ENCODE measurements at places on chromosomes 2 and 18. TPM values are rescaled to one million over a fixed set of nuclear protein-coding genes. Genes with fewer than 3 reads are reported as not detected.

The NCKAP5 gene
- 0.03 TPM for total RNA-seq

The C2orf80 gene
- total RNA-seq, result not detected

The LGALSL gene
- total RNA-seq, result 8.5 TPM

The SERPINB11 gene
- total RNA-seq, result not detected

The PCARE gene
- not detected for total RNA-seq

The FAM237A gene
- not detected for total RNA-seq

The STPG4 gene
- total RNA-seq, result 6.9 TPM

The IL36RN gene
- total RNA-seq, result 1.4 TPM

The FAM117B gene
- total RNA-seq, result 9.9 TPM

DNA sequence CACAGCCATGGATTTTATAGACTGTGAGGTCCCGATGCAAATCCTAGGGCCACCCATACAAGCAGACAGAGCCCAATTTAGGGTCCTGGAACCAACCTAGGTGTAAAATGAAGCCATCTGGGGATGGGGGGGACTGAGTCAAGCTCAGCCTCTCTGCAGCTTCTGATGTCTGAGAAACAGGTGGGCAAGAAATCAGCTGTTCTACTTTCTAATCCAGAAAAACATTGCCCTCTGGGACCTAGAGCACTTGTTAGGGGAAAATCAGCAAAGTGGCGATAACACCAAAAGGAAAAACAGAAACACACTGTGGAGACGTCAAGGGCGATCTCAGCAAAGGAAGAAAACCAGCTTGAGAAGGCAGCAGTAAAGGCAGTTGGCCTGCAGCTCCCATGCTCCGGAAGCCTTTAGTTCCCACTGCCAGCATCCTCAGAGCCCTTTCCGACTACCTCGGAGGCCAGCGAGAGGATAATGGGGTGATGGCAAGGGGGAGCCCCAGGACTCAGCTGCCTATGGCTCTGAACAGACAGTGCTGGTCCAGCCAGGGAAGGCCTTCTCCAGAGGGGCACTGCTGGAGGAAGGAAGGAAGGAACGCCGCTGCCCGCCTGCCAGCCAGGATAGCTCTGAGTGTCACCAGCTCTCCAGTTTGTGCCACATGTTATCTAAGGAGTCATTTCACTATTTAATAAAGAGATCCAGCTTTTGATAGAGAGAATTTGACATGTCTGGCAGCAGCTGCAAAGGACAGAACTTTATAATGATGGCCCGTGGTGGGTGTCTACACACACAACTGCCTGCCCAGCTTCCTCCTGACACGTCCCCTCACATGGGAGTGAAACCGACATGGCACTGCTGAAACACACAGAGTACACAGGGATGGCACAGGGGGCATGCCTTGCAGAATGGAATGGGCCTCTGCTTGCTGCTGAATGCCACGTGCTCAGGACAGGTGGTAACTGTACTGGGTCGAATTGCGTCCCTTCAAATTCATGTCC, 37.7 kb downstream of the HS1BP3 start:
- DNase-seq, result no peak

DNA sequence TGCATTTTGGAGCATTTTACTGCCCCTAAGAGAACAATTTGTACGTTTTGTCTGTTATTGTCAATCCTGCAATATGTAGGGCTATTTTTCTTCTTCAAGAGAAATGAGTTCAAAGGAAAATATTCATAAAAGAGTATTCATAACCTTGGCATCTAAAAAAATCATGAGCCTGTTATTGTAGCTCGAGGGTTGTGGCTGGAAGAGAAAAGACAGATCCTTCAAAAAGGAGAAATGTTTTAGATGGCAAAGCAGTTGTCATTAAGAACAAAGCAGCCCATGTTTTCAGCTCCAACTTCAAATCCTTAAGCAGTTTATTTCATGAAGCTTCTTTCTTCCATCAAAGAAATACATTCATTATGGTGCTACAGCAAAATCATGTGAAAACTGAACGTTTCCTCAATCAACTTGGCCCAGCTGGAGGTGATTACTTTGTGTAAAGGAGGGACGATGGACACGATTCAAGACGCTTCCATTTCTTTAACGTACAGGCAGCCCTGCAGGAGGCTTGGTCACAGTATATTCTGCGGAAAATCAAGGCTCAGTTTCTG, 31.4 kb downstream of the QPCT start:
- no peak for DNase-seq

GRCh38 chr18:74375999-74376398, 60.4 kb downstream of the C18orf63 start:
- no peak for DNase-seq

DNA sequence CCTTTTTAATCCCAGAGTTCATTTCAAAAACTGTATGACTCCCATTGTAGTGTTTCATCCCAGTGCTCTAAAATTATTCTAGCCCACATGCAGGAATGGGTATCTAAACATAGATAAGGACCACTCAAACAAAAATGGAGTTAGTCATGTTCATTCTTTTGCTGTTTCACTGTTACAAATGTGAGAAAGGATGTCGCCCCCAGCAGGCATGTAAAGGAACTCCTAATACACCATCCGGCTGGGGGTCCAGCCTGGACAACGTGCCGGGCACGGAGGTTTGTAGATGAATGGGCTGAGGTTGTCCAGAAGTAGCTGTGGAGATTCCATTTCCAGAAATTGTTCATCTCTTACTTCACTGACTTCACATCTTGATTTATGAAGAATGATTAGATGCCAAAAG, 101.9 kb upstream of the RAB12 start:
- DNase-seq, result no peak

DNA sequence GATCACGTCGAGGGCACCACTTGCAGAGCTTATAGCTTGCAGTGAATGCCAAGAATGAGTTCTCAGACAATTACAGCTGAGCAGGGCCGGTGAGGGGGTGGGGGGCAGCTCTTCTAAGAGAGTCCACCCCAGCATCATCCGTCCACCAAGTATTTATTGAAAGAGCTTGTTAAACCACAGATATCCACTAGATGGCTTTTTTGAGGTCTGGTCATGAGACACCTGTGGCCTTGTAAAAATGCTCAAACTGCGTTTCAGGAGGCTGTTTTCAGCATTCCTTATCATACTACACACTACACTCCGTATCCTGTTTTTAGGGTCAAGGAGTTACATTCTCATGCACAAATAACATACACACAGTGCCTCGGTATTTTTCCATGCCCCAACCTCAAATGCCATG, 51.5 kb downstream of the DNAJC10 start:
- DNase-seq, result peak; percentile 53

- no peak for DNase-seq
Measured at GRCh38 chr18:33239298-33239697, 201.2 kb downstream of the CCDC178 start.

DNA sequence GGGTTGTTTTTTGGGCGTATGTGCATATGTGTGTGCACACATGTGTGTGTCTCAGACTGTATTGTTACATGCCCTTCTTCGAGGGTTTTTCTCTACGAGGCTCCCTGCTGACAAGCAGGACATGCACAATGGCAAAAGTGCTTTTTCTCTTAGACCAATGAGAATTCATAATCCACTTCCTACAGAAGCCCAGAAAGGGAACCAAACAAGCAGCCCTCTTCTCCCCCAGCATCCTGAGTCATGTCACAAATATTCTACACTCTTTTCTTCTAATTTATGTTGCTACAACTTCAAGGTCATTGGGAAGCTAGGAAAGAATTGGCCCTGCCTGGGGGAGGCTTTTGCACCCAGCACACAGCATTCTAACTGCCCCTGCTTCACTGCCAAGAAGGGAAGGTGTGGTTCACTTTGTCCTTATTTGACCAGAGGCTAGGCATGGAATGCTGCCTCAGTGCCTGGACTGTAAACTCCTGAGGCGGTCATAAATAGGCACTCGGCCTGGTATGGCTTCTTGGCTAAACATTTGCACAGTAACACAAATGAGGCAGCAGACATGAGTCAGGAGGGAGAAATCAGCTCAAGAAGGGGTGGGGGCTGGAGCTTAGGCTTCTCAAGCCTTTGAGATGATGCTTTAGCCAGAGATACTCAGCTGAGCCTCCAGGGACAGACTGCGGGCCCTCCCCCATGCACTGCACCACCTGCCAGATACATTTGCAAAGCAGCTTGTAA, 92.7 kb upstream of the KLF7 start:
- DNase-seq, result no peak

DNA sequence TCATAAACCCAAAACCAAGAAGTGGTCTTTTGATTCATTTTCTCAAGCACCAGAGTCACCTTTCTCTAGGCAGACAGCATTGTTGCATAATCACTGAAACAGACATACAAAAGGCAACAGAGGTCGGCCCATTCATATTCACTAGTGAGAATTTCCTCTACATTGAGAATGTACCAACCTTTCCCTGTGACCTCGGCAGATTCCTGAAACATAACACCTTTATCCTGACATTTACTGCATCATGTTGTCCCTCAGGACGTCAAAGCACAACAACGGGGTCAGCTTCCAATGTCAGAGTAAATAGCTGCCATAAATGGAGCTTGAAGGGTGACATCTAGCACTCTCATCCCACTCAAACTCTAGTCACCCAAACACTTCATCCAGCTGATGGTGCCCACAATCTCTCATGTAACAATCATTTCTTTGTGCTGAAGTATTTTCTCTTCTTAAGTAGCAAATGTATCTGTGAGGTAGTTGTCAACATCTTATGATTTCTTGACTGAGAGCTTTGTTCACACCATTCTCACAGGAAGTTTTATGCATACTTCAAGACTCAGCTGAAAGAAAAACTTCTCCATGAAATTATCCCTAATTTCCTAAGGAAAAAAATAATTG, 802.6 kb upstream of the CHAC2 start:
- DNase-seq, result no peak

DNA sequence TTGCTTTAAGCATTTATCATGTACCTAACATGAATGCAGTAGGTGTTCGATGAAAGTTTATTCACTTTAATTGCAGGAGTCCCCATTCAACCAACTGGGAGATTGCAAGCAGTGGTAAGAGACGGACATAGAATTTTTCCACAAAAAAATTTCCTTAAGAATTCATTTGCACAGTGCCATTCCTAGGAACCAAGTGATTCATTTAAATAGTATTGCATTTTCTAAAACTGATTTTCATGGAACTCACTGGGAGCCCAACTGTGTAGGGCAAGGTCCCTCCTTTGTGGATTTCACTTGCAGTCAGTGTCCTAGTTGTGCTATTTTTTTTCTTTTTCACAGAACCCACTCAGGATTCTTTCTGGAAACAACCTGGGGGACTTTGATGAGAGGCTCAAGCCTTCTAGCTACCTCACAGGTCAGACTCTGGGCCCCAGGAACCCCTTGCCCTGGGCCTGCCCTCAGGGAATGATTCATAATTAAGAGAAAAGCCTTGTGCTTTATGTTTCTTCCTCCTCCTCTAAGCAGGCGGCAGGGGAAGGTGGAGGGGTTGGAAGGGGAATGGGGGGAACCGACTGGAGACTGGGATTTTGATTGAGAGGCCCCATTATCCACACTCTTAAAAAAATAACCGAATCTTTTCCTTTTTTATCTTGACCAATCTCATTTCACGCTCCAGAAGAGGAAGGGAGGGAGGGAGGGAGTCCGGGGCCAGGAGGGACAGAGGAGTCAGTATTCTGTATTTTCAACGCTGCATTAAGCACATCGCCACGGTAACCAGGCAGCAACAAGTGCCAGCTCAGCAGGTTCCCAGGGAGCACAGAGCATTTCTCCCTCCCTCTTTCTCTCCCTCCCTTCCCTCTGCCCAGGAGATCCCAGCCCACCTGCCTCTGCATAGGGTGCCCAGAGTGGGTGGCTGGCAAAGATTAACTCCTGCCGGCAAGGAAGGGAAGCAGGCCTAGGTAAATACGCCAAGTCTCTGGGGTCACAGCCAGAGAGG, 51.8 kb downstream of the PSD4 start:
- DNase-seq, result peak; percentile 63

DNA sequence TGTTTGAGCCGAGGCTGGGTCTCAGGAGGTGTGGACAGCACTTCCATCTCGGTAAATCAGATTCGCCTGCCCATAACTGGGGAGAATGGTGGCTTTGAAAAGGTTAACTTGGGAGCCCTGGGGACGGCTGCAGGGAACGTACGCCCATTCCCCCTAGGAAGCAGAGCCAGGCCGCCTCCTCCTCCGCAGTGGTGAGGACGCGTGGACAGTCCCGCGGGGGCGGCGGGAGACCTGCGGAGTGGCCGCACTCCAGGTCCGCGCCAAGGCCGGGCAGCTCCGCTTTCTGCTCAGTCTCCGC, 845 bp upstream of the MYCN start:
- DNase-seq, result no peak

DNA sequence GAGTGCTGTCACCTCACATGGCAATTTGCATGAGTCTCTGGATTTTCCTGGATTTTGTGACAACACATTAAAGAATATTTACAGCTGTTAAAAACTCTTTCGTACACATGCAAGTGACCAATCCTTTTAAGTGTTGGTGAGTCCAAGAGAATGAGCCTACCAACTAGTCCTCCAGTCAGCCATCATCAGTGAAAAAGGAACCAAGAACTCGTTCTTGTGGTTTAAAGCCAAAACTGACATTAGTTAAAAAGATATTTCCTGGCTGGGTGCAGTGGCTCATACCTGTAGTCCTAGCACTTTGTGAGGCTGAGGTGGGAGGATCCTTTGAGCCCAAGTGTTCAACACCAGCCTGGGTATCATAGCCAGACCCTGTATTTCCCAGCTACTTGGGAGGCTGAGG, 215.4 kb upstream of the ITGA4 start:
- no peak for DNase-seq

DNA sequence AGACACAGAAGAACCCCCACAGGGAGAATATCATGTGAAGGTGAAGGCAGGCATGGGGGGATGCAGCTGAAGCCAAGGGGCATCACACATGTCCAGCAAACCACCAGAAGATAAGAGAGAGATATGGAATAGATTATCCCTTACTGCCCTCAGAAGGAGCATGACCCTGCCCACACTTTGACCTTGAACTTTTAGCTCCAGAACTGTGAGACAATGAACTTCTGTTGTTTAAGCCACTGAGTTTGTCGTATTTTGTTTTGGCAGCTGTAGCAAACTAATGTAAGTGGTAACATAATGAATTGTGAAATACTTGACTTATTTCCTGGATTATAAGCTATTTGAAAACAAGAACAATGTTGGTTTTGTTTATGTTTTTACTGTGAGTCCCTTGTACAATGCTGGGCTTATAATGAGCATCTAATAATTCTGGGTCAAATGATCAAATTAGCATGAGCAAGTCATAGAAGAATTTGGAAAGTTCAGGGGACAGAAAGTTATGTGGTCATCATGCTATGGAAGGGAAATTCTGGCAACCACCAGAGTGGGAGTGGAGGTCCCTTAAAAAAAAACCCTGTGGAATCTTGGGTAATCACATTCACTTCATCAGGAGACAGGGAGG, 541.0 kb upstream of the KLHL29 start:
- no peak for DNase-seq
